ENCODE measurements at places on chromosomes 2 and 18.

- DNase-seq, result no peak
These were observed 1238.0 kb upstream of the NRXN1 start for GRCh38 chr2:52269696-52270485.

DNA sequence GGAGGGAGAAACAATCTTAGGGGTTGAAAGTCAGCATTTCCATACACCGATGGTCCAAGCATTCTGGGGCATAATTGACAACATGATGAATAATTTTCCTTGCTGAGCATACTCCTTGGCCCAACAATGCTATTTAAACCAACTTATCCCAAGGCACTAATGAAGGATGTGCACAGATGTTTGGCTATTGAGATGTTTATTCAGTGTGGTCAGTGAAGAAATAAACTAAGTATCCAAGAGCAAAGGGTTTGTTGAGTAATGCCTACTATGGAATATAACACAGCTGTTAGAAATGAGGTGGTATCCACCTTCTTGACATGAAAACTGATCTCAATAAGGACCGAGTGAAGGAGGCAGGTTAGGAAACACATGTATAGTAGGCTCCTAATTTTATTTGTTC is 53.9 kb upstream of the RAB6D start:
- DNase-seq, result no peak

DNA sequence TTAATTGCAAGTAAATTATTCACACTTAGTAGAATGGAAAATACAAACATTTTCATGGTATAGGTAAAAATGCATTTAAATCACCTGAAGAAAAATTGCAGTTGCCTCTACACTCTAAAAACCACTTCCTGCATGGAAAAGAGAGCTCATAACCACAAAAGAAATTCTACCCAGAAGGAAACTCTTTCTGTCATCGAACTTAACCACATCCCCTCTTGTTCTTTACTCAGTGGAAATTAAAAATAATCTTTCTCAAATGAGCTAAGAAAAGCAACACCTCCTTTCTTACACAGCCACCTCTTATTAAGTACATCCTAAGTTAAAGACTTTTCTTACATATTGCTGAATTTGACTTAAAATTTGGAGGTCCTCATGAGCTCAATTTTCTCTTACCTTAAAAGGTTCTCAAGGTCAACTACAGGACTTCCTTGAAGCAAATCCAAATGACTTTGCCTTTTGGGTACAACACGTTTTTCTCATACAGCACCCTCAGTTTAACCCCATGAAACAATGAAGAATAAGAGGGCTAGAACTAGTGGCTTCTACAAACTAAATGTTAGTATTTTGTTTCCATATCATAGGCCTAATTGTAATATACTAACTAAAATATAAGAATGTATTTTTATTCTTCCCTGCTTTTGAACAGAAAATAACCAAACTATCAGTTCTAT is 109.1 kb upstream of the CRIM1 start:
- DNase-seq, result no peak

DNA sequence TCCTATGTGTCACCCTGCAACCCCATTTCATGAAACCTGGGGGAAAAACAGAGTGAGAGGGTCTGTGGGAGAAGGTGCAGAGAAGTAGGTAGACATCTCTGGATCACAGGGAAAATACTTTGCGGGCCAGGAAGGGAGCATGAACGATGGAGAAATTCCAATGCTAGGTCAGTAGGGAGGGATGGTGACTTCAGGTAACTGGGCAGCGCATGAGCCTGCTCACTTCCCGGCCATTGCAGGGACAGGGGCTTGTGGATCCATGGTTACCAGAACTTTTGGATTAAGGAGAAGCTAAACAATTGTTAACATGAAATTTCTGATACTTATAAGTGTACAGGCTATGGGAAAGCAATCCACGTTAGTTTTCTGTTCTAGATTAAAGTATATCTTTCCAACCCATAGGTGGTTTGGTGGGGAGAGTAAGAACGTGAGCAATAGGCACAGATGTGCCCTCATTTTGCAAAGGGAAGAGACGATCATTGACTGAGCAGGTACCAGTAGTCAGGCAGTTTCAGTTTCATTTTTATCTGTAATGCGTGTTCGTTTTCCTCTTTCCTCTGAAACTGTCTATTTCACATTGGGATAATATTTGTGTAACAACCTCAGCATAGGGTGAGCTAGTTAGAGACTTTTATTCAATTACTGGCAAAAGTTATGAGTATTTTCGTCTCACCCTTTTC is 65.0 kb downstream of the NYAP2 start:
- peak; percentile 30 for DNase-seq

GRCh38 chr2:84236288-84236687 is 222.8 kb downstream of the SUCLG1 start:
- DNase-seq, result no peak
